ENCODE measurements at places on chromosomes 3 and 15. TPM values are rescaled to one million over a fixed set of nuclear protein-coding genes. Genes with fewer than 3 reads are reported as not detected.

MGLL gene
- 60.6 TPM for total RNA-seq

MYRIP gene
- 1.4 TPM for total RNA-seq

PXYLP1 gene
- 22.6 TPM for total RNA-seq

SEMA3G gene
- total RNA-seq: 17.1 TPM

ANKUB1 gene
- not detected for total RNA-seq

NPHP3 gene
- total RNA-seq: 8.7 TPM

- peak; percentile 17 for DNase-seq
Measured at GRCh38 chr3:169699070-169699469, 35.6 kb upstream of the MECOM start.

GRCh38 chr3:36909666-36910065, 35.2 kb downstream of the TRANK1 start:
- DNase-seq: no peak

- no peak for DNase-seq
Measured at GRCh38 chr3:79361748-79362378, 405.9 kb downstream of the ROBO1 start.

DNA sequence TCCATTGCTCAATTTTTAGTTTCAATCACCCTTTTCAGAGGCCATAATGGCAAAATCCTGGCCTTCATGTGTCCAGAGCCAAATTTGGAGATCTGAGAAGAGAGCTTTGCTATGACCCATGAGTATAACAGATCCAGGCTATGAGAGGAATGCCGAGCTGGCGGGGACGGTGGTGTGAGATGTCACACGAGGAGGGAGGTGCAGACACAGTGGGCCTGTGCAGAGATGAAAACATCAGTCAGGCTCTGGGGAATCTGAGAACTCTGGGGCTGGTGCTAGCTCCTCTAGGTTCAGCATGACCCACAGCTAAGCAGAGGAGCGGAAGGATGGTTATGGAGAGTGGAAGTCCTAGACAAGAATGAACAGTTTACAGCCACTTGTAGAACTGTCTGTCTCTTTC, 398.3 kb upstream of the ATP10A start:
- peak; percentile 33 for DNase-seq

- no peak for DNase-seq
Measured at GRCh38 chr3:116812949-116813348, 103.4 kb downstream of the TUSC7 start.

- no peak for DNase-seq
Measured at GRCh38 chr15:66964111-66964738, 101.2 kb upstream of the SMAD3 start.

DNA sequence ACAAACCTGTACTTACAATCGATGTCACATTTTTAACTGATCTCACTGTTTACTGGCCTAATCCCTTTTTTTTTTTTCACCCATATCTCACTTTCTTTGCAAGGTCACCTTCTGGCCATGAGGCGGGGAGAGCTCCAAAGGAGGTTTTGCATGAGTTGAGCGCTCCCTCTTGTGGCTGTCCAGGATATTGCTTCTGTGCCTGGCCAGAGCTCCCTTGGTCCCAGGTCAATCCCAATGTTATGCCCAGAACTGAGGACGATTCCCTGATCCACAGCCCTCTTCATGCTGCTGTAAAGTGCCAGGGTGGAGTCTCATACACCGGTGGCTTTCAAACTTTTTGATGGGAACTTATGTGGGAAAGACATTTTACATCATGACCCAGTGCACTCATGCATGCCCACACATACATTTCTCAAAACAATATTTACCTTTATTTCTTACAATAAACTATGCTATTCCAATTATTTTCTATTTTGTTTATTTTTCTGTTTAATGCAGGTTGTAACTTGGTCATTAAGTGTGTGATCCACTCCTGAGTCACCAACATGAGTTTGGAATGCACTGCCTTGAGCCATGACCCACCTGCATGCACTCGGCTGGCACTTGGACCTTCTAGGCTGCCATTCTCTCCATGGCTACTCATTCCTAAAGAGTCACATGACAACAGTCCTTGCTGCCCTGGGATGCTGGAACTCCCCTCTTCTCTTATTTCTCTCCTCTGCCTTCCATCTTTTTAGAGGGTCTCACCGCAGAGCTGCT, 9.6 kb upstream of the SST start:
- DNase-seq: peak; percentile 73

GRCh38 chr15:67110958-67111864, 45.8 kb downstream of the SMAD3 start:
- no peak for DNase-seq

DNA sequence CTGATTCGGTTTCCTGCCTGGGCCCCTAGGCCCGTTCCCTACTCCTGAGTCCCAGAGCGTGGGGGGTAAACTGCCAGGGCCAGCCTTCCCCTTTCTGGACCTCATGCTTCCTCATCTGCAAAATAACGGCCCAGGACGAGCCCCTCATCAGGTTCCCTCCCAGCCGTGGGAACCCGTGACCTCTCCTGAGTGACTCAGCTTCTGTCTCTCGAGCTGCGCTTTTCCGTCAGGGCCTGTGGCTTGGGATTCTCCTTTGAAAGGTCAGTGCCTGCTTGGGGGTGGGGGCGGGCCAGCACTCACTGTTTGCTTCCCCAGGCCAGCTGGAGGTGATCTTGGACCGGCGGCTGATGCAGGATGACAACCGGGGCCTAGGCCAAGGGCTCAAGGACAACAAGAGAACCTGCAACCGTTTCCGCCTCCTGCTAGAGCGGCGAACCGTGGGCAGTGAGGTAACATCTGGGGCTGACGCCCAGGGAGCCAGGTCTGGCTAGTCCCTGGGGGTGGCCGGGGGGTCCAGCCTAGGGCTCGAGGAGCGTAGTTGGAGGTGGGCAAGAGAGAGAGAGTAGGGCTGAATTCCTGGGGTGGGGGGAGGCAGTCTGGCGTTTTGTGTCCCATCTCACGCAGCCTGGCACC, 12.8 kb downstream of the MAN2A2 start:
- peak; percentile 50 for DNase-seq

GRCh38 chr15:79065706-79066376, 24.7 kb downstream of the RASGRF1 start:
- no peak for DNase-seq

GRCh38 chr3:197404030-197404429, 105.6 kb upstream of the DLG1 start:
- DNase-seq: no peak

- no peak for DNase-seq
Measured at GRCh38 chr3:10510086-10510742, 4.8 kb upstream of the ATP2B2 start.

All from heart right ventricle (tissue), 16 donors.